ENCODE measurements at places on chromosomes 6 and 20. TPM values are rescaled to one million over a fixed set of nuclear protein-coding genes. Genes with fewer than 3 reads are reported as not detected.

DNA sequence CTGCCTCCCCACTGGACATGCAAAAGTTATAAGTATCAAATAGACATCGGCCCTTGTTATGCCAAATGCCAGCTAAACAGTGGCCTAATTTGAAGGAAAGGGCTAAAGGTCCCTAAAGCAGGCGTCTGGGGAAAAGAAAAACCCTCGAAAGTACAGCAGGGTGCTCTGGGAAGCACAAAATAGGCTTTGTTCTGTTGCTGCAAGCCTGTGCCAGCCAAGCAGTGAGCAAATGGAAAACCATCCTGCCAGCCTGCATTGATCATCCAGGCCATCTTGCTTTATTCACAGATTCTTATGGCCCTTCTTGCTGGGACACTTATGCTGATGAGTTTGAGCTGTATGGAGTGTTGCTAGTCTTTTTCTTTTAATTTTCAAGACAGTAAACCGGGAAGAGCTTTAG, 62.2 kb upstream of the PLEKHG1 start:
- no peak for DNase-seq

DNA sequence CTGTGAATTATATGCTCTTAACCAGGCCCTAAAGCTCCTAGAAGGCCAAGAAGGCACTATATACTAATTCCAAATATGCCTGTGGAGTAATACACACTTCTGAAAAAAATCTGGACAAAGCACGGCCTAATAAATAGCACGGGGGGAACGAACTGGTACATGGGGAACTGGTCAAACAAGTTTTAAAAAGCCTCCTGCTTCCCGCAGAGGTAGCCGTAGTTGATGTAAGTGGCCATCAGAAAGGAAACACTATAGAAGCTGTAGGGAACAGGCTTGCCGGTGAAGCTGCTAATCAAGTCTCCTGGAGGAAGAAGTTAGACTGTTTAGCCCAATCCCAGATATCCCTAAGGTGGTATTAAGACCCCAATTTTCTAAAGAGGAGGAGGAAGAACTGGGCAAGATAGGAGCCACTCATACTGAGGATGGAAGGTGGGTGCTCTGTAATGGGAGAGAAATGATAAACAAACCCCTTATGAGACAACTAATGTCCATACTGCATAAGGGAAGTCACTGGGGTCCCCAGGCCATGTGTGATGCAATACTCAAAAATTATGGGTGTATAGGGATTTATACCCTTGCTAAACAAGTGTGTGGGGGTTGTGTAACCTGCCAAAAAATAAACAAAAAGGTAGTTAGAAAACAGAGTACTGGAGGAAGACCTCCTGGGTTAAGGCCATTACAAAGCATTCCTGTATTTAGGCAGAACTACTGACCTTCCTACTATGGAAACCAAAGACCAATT, 27.1 kb upstream of the ZNF318 start:
- DNase-seq: no peak

- peak; percentile 15 for DNase-seq
Observed at GRCh38 chr20:56566621-56567020, 33.6 kb downstream of the FAM209B start.

DNA sequence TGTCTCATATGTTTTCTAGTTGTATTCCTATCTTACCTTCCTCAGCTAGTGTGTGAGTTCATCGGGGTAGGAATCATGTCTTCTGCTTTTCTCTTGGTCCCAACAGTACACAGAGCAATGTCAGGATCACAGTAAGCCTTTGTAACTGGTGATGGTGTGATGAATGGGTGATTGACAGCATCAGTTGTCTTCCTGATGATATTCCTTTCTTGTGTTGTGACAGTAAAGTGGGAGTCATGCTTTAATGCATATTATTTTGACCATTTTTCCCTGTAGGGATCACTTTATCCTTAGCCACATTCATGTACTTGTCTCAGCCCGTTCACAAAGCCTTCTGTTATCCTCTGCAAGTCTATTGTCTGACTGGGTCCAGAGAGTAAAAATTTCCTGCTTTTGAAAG, 501.7 kb downstream of the UTRN start:
- DNase-seq: no peak

GRCh38 chr6:32589596-32590449, at the start of gene HLA-DRB1:
Gene HLA-DRB1, minus strand, starts transcription at chr6:32589848. Its CDS starts 106 bp downstream, at chr6:32589742.
- DNase-seq: no peak

GRCh38 chr20:10504994-10505730, 70.1 kb downstream of the SLX4IP start:
- DNase-seq: no peak

GRCh38 chr6:125245109-125245508, 56.7 kb downstream of the HDDC2 start:
- DNase-seq: no peak

DNA sequence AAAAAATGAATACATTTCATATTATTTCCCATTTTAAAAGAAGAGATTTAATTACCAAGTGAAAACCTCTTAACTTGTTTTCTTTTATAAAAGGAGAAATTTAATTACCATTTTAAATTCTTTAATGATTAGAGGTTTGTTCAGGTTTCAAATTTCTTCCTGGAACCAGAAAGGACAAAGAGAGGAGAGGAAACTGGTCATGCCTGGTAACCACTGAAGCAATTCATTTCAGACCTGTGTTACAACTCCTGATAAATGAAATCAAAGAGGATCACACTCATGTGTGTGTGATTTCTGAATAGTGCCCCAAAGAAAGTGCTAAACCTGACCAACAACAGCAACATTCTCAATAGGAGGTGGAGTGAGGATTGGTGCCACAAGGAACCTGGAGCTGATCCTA, 12.6 kb upstream of the SLPI start:
- DNase-seq: no peak

- no peak for DNase-seq
Observed at GRCh38 chr6:5279891-5280338, 18.6 kb downstream of the FARS2 start.

GRCh38 chr20:11502061-11502460, 415.6 kb upstream of the BTBD3 start:
- no peak for DNase-seq

DNA sequence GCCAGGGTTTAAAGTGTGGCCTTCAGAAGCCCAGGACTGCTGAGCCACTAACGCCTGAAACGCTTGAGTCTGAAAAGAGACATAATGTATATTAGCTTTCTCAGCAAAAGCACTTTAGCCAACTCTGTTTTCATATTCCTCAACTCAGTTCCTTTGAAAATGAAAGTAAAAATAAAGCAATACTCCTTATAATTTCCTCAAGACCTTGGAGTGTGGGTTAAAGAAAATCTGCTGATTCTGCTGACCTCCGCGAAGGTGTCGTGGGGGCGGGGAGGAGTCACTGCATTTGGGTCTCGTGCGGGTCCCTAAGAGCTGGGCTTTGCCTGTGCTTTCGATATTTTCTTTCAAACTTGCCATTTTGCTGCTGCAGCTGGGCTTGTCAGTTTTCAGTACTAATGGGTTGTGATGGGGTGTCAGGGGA, 142.2 kb upstream of the ARID1B start:
- DNase-seq: no peak

DNA sequence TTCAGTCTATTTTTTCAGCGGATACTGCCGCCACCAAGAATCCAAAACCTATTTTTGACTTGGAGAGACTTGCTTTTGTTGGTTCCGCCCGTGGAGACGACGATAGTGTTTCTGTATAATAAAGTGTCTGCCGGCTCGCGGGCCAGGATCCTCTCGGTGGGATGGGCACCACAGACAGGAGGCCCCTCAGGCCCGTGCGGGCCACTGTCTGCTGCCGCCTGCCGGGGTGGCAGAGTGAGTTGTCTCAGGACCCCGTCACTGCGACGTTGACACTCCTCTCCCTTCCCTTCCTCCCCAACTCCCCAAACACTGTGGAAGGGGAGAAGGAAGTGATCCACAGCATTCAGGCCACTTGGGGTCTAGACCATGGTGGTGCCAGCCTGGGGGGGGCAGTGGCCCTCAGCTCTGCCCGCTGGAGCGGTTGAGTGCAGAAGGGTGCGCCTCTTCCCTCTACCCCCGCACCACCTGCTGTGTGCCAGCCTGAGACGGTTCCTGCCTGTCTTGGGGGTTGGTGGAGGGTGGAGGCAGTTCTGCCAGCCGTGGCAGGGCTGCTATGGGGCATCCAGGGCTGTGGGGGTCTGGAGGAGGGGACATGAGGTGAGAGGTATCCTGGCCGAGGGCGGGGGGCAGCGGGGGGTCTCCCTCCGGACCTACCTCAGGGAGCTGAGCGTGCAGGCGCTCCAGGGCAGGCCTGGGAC, 17.5 kb downstream of the RBM38 start:
- DNase-seq: no peak

DNA sequence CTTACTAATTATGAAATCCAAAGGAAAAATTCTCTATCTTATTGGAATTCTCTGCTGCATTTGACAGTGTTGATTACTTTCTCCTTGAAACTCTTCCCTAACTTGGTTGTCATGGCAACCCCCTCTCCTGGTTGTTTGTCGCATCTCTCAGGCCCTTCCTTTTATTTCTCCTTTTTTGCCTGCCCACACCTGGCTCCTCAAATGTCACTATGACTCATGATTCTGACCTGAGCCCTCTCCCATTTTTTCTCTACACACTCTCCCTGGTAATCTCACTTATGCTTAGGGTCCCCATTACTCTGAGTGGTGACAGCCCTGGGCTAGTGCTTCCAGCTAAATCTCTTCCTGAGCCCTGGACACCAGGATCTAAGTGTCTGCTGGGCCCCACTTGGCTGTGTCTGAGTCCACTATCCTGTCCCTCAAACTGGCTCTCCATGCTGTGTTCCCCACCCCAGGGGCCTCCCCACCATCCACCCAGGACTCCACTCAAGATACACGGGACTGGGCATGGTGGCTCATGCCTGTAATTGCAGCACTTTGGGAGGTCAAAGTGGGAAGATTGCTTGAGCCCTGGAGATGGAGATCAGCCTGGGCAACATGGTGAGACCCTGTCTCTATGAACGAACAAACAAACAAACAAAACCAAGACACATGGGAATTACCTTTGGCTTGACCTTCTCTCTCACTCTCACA, 16.5 kb upstream of the NNAT start:
- no peak for DNase-seq

FKBP1A gene
- total RNA-seq: 102 TPM

OVOL2 gene
- 0.40 TPM for total RNA-seq

RIPOR2 gene
- total RNA-seq: 34.2 TPM

SIRPB1 gene
- not detected for total RNA-seq

GPSM3 gene
- 4.6 TPM for total RNA-seq

F13A1 gene
- total RNA-seq: 43.1 TPM

SIRPG gene
- total RNA-seq: not detected

BMP5 gene
- total RNA-seq: 11.1 TPM

OLIG3 gene
- total RNA-seq: 3.3 TPM

SMLR1 gene
- total RNA-seq: not detected

SERINC3 gene
- 54.9 TPM for total RNA-seq

All from spinal cord (tissue), 10 donors.